PC-9 (cell line): ENCODE measurements at places on chromosomes 1 and 21. TPM values are rescaled to one million over a fixed set of nuclear protein-coding genes. Genes with fewer than 3 reads are reported as not detected.

- no peak for DNase-seq
These were observed 335.3 kb upstream of the KAZN start for GRCh38 chr1:14263225-14263624.

The CCDC185 gene
- total RNA-seq = not detected in 2 replicates

- peak; percentile 79 for DNase-seq
These were observed 26.5 kb downstream of the AKNAD1 start for GRCh38 chr1:108830119-108831008.

DNA sequence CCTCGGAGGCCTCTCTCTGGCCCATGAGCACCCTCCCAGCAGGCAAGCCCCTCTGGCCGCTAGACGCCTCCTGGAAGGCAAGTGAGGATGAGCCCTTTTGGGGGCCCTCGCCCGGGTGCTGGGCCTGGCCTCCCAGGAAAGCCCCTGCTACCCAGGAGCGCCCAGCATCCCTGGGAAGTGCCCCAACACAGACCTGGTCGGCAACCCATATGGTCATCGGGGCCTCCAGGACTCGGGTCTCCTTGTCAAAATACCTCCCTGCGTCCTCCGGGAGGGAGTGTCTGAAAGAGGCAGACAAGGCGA is 21.0 kb upstream of the TMEM52 start:
- DNase-seq = no peak

DNA sequence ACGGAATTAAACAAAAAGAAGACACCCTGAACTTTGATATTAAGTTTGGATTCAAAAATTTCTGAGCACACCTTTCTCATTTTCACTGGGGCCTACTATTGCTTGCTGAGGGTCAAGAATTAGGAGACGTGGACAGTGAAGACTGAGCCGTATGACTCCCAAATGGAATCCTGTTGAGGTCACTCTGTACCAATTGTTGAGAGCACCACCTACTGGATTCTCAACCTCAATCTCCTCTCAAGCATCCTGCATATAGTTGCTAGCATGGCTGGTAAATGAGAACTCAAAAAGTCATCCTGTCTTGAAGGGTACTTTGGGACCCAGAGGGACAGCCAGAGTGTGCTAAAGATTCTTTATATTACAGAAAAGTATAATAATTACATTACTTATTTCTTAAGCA is 20.2 kb upstream of the MTR start:
- no peak for DNase-seq

DNA sequence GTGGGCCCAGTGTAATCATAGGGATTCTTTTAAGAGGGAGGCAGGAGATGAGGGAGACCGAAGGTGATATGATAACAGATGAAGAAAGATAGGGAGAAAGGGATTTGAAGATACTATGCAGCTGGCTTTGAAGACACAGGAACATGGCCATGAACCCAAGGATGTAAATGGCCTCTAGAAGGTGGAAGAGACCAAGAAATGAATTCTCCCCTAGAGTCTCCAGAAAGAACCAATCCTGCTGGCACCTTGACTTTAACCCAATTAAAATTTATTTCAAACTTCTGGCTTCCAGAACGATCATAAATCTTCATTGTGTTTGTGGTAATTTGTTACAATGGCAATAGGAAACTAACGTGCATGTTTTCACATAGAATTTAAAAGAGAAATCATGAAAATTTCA is 95.0 kb upstream of the GORAB start:
- no peak for DNase-seq
